WERI-Rb-1 (cell line): ENCODE measurements at places on chromosomes 2 and 18.

DNA sequence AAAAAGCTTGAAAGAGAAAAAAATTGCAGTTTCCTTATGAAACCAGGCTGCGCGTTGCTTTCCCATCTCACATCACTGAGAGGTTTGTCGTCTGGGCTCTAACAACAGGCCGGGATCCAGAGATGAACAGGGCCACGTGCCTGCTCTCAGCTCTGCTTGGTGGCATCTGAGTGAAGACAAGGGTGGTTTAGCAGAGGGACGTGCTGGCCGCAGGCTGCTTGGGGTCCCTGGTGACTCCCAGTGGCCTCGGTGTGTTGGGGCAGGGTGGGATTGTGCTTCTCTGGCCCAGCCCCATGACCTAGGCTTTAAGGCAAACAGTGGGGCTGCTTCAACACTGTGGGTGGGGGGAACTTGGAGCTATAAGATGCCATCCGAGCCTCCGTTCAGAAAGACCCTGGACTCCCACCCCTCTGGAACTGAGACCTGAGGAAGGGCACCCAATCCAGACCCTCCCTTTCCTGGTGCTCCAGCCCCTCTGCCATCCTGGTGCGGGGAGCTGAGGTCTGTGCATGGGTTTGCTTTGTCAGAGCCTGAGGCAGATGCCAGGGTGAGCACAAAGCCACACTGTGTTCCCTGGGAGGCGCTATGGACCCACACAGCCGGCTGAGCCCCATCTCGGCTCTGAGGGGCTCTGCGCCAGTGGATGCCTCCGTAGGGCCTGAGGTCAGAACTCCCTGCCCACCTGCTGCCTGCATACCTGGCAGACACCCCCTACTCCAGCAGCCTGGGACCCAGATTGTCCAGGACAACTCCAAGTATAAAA lies 18.4 kb upstream of the HPCAL1 start:
- DNase-seq: no peak

GRCh38 chr2:168119515-168120141 lies 127.8 kb downstream of the STK39 start:
- DNase-seq: peak; percentile 25

DNA sequence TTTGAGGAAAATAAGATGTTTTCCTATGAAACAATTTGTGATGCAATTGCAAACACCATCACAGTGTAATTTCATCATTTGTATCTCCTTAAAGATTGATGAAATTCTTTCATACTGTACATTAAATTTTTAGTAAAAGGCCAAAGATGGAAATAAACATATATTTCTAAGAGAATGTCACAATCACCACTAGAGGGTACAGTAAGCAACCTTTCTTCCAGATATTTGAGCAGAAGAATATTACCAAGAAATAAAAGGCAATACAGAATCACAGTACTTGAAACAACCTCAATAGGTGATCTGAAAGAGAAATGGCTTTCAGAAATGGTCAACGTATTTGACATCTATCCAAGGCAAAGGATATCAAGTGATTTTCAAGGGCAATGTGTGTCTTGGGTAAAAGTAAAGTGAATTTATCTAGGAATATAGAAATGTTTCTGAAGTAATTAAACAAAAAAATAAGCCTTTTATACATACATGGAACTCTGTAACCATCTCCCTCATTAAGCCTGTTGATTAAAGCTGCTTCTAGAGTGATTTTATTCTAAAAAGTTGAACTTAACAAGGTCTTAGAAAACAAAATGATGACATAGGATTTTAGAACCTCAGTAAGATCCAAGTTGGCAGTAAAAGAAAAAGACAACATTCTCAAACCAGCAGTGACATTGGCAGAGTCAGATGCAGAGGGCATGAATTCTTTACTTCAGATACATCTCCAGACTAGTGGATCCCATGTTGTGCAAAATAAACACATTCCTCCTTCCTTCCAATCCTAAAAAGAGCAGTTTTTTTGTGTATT lies 90.3 kb upstream of the SESTD1 start:
- no peak for DNase-seq

DNA sequence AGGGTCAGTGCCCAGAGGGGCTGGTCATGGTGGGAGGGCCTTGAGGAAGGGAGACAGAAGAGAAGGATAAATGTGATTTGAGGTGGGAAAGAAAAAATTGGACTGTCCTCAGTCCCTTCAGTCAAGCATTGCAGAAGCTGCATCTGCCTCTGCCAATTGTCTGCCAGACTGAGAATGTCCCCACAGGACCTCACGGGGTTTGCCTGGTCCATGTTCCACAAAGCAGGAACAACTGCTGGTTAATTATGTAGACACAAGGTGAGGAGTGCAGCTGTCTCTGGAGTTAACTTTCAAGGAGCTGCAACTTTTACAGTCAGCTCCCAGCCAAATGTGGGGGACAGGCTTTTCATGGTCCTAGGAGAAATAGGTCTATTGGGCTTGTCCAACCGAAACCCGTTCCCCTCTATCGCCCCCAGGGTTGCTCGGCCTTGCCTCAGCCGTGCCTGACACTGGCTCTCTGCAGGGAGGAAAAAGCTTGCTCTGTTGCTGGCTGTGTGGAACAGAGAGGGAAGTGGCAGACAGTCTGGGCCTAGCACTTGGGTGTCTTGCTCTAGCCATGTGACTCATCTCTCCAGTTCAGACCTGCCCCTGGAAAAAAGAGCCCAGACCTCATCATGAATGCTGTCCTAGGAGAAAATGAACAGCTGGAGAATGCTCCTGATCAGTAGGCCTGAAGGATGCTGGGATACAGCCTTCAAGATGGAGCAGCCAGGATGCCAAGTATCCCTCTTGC lies 31.1 kb upstream of the PAX8 start:
- DNase-seq: no peak

DNA sequence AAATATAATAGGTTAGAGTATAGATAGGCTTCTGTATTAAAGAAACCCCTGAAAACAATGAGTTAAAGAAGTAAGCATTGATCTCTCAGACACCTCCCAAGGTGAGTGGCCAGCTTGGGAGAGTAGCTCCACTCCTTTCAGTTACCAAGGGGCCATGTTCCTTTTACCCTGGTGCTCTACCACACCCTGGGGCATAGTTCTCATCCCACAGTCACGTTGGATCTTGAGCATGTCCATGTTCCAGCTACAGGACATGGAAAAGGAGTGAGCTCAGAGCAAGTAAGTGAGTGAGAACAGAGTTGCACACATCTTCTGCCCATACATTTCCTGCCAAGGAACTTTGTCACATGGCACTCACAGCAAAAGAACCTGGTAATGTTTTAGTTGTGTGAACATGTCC lies 325.9 kb upstream of the SLC39A10 start:
- no peak for DNase-seq

DNA sequence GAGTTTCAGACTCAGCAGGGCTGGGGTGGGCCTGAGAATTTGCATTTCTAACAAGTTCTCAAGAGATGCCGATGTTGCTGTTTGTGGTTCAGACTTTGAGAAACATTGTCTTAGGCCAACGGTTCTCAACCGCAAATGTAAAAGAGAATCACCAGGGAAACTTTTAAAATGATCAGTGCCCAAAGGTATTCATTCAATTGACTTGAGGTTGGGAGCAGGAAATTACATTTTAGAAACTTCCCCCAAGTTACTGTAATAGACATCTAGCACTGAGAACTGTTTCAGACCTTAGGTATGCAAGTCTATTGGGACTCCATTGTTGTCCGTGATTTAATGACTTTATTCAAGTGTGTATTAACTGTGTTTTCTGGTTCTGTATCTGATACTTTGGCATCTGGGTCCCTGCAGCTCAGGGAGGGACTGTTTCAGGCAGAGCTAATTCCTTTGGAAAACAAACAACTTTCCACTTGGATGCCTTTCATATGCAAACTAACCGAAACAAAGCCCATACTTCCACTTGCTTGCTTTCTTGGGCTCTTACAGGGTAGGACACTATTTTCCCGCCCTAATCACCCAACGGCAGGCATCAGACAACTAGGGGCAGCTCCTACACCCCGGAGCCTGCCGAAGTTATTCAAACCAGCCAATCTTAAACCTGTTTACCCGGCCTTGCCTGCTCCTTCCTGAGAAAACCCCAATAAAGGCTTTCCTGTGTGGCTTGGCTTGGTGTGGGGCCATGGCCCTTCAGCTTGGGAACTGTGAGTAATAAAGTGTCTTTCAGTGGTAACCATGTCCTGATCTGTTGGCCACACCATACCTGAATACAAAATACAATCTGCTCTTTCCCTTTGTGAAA lies 97.6 kb downstream of the POLE4 start:
- no peak for DNase-seq

DNA sequence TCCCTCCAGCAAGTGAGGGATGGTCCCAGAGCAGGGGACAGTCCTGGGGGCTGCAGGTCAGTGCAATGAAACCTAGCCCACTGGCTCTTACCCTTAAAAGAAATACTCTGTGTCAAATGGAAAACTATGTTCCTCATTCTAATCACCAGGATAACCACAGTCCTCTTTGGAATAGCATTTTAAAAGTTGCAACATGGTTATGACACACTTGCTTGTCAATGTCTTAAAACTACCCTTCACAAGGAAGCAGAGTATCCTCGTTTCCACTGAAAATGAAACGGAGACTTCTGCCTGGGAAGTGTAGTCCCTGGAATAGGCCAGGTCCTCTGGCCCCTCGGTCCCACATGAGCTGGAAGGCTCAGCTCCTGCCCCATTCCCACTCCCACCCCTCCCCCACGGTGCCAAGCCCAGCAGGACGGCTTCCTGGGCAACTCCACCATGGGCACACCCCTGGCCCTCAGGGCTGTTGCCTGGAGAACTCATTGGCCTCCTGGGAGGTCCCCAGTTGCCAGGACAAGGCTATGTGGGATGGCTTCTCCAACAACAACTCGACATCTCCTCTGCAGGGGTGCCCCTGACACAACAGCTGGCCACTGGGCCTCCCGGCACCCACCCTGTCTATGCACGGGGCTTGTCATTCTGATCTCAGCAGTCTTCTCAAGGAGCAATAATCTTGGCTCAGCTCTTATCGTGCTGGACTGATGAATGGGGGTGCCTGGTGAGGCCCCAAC lies 38.3 kb upstream of the ST3GAL5 start:
- no peak for DNase-seq

DNA sequence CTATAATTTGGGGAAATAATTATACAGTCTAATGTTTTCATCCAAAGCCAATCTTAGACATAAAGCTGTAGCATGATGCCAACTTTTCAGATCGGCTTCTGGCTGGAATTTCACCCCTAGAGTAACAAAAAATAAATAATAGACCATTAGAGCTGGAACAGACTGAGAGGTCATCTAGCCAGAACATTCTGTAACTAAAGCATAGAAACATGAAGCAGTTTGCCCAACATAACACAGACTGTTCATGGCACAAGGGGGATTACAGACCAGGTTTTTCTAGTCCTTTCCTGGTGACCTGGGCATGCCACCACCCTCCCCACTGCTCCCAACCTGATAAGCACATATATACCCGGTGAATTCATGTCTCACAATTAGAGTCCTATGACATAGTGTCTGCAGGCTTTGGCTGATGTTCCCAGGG lies 116.4 kb upstream of the PPP1CB start:
- DNase-seq: no peak
